ENCODE measurements at places on chromosomes 12 and 14.
A peak's percentile ranks its signal among the peaks of the same experiment; 100 is the strongest.

DNA sequence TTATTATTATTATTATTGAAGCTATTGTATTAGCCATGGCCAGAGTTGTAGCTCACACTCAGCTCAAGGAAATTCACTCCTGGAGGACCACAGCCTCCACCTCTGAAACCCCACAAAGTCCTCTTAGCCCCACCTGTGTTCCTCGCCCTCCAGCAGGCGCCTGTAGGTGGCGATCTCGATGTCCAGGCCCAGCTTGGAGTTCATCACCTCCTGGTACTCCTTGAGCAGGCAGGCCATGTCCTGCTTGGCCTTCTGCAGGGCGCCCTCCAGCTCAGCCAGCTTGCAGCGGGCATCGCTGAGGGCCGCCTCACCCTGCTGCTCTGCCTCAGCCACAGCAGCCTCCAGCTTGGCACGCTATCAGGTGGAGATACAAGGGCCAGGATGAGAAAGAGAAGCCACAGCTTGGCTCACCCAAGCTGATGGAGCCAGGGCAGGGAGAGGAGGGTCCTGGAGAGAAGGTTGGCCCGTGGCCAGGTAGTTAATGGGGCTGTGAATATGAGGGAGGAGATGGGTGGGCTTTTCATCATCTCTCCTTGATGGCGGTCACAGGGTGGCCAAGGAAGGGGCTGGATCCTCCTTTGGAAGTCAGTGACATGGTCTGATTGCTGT is 5.1 kb downstream of the KRT85 start:
- DNase-seq, result no peak

DNA sequence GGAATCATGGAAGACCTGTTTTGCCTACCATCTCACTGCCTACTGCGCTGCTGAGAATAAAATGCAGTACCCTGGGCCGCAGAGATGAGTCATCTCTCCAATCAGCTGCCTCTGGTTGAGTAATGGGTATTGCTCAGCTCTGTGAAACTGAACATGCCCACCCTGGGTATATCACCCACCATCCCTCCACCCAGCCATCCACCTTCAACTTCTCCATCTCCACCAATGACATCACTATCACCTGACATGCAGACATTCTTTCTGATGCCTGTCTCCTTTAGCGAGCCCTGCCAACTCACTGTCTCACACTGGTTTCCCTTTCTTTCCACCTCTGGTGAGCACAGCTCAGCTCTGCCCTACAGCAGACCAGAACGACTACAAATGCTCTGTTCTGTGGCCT is 33.6 kb downstream of the E2F7 start:
- no peak for DNase-seq

DNA sequence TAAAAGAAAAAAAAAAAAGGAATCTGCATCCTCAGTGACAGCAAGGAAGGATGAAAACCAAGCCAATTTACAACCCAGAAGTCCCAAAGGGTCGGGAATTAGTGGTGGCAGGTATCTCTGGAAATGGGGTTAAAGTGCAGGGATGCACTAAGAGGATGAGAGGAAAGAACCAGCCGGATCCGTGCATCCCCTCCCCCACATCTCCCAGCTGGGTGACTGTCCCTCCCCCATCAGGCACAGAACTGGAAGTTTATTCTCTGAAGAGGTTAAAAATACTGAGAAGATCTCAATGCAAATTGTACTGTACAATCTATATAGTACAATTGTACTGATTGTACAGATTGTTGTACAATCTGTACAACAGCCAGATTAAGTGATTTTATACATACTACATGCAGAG is 15.4 kb downstream of the CLMN start:
- DNase-seq, result no peak

GRCh38 chr12:71460850-71461609 is 21.4 kb downstream of the LGR5 start:
- DNase-seq, result no peak

GRCh38 chr14:94019329-94019728 is 6.8 kb upstream of the OTUB2 start:
- DNase-seq, result no peak

DNA sequence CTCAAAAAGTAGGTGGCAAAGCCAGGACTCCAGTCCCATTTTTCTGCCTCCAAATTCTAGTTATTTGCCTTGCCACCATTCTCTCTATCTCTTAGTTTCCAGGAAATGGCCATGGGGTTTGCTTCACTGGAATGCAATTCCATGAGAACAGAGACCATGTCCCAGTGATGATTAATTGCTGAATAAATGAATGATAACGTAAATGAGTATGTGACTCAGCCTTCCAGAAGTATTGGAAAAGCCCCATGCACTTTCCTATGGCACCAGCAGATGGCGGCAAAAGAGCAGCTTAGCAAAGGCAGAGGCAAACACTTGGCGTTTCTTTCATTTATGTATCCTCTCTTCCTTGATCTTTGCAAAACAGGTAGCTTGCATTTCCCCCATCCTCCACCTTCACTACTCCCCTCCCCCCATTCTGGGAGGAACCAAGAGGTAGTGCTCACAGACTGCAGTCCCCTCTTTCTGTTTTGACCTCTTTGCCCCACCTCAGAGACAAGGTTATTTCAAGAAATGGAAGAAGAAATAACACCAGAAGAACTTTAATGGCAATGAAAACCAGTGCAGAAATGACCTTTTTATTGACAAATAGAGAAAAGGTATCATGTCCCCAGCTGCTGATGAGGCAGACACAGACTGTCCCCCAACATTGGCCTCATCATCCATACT is 21.3 kb downstream of the TBX3 start:
- peak; percentile 36 for DNase-seq

DNA sequence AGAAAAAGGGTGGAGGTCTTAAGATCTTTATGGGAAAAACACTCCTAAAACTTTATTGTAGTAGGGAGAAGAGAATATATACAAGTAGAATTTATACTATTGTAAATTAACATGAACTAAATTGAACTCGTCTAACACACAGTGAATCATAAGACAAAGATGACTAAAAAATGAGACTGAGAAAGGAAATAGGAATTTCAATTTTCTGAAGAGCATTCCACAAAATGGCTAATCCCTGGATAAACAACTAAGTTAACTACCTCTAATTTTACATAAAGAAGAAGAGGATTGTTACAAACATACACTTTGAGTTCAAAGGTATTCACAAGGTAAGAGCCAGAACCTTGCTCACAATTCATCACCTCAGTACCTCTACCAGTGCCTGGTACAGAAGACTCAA is 2.0 kb downstream of the MAP4K5 start:
- DNase-seq, result no peak

GRCh38 chr14:104964546-104964945 is 13.6 kb downstream of the AHNAK2 start:
- no peak for DNase-seq

DNA sequence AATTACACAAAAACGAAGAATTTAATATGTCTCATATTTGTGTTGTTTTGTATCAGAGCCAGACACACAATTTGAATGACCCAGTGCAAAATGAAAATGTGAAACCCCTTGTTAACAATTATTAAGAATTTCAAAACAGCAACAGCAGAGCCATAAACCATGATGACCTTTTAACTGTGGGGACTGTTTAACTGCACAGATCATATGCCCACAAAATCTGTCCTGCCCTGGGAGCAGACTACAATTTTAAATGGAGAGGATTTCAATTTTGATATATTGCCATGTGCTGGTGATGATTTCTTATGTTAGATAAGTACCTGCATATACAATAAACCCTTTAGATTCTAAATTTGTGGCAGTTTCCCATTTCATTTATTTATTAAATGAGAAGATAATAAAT is 455.5 kb upstream of the MGAT4C start:
- no peak for DNase-seq

GRCh38 chr12:121806009-121806545 is 2.3 kb downstream of the SETD1B start:
- DNase-seq, result no peak

GRCh38 chr14:65704437-65704836 is 291.9 kb downstream of the FUT8 start:
- no peak for DNase-seq

GRCh38 chr12:127389923-127390322 is 877.0 kb upstream of the TMEM132C start:
- DNase-seq, result peak; percentile 53

DNA sequence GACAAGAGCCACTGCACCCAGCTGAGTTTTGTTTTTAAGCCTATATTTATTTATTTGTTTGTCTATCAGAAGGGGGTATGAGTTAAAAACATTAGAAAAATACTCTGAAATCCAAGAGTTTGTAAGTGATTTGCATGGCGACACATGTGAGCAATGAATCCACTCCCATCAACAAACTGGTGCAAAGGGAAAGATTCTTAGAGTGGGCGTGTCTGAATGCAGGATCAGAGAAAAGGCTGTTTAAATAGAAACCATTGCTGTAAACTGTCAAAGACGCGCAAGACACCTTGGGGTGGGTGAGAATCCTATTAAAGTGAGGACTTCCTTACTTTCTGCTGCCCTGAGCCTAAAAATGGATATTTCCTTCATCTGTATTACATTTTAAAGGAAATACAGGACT is 51.9 kb downstream of the ZFYVE26 start:
- DNase-seq, result no peak

DNA sequence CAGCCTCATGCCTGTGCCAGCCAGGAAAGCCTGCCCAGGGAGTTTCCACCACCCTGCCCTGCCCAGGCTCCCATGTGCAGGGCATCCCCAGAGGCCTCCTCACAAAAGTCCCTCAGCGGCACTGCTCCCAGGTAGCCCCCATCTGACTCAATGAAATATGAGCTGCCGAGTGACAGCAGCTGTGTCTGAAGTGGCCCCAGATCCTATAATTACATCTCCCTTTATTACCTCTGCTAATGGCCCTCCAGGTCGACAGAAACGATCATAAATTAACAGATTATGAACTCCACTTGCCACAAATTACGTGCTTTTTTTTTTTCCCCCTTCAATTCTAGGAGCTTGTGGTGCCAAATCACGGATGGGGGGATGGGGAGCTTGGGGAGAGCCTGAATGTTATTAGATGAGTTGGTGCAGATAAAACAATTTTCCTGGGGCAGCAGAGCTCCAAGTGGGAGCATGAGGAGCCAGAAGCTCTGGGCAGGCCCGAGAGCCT is 110.4 kb downstream of the ESRRB start:
- peak; percentile 49 for DNase-seq

DNA sequence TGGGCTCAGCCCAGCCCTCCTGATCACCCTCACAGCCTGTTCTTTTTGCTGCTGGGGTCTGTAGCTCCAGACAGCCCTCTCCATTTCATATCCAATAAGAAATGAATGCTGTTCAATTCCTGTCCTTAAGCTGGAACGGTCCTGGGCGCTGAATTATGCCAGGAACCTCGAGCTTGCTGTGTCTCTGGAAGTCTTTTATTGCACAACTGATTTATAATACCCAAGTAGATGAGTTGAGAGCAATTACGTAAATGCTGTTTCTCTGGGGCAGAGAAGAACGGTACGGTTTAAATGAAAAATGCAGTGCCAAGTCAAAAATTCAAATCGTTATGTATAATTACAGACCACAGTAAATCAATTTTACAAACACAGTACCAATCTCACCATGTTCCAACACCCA is 161.0 kb downstream of the SAMD4A start:
- DNase-seq, result no peak

- no peak for DNase-seq
These were observed 5.0 kb downstream of the CDK17 start for GRCh38 chr12:96395236-96395635.

DNA sequence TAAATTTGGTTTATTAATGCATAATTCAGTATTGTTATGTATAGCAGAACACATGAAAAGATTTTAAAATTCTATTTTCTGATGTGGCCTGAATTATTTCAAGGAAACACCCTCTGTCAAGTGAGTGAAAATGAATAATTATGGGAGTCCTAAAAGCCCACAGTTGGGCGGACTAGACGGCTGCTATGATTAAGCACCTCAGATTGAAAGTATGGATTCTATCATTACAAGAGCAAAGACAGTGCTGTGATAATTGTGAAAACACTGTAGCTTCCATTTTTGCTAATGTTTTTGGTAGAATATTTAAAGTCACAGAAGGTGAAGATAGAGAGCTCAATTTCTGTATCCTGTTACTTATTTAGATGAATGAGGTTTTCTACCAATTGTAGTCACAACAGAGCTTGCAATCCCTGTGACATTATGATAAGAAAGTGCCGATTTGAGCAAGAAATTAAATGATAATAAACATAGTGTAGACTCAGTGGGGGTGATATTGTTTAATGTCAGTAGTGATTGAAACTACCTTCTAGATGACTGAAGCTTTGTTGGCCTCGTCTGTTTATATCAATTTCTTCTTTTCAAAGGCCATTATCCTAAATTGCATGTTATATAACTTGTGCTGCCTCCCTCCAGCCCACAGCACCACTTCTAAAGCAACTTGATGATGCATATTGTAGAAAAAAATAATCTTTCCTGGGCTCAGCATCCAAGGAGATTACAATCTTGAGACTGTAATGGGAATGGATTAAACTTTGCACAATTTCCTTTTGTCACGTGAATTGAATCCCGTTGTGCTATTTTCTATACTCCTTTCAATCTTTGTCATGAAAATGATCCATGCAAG is 359.8 kb downstream of the BTG1 start:
- DNase-seq, result no peak

DNA sequence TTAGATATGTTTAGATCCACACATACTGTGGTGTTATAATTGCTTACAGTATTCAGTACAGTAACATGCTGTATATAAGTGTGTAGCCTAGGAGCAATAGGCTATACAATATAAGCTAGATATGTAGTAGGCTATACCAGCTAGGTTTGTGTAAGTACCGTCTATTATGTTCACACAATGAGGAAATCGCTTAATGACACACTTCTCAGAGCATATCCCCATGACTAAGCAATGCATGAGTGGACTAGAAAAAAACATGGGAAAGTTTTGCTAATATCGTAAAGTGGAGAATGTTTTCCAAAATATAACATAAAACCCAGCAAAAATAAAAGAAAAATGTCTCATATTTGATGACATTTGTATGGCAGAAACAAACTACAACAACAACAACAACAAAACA is 27.3 kb downstream of the AKAP3 start:
- no peak for DNase-seq

DNA sequence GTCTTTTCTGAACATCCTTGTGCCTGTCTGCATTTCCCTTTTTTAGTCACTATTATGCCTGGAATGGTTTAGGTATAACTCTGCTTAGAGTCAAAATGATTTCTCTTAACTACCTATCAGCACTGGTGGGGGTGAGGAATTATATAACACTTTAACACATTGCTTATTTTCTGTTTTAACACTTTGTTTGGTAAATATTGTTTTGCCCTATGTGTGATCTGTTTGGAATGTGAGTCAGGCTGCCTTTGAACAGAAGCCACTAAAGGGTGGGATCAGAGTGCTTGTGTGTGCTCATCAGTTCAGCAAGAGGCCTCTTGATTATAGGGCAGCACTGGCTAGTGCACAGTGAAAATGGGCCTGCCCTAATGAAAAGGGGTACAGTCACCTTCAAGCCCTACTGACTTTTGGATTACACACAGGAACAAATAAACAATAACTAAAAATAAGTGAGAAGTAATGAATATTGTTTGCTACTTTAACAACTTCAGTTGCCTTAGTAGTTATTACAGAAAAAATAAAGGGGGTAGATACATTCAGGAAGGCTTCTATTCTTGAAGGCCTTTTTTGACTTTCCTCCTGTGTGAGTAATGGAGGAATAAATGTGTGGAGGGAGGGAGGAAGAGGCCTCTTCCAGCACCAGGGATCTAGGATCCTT is 23.2 kb downstream of the NGDN start:
- no peak for DNase-seq

Data from SJCRH30 (cell line).